ENCODE measurements at places on chromosomes 6 and 20.

GRCh38 chr6:102501615-102502014 lies 1108.1 kb downstream of the GRIK2 start:
- no peak for DNase-seq

DNA sequence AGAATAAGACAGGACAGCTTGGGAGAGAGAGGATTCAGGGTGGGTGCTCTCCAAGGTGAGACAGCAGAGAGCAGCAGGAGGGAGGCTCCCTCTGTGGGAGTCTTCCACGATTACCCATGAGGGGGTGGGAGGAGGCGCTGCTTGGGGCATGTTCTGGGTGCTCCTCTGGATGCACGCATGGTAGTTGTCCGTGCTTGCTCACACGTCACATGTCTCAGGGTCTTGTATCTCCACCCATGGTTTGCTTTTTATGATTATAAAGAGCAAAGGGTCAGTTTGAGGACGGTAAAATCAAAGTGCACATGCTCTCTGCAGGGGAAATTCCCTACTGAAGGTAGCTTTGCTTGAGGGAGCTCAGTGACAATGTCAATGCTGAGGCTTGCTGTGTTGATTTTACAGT lies 338.4 kb downstream of the THBS2 start:
- no peak for DNase-seq

DNA sequence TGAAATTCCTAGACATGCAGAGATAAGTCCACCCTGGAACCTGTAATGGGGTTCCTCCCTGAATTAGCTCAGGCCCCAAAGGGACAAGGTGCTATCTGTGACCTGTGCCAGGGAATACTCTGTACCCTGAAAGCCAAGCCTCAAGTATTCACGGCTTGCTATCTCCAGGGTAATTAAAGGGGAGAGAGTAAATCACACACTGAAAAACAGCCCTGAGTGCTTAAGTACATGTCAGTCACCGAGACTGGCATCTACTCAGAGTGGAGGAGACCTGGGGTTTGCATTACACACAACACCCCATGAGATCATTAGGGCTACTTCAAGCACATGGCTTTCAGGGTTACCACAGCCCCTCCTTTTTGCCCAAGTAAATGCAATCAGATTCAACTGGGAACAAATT lies 188.1 kb downstream of the CD83 start:
- no peak for DNase-seq

DNA sequence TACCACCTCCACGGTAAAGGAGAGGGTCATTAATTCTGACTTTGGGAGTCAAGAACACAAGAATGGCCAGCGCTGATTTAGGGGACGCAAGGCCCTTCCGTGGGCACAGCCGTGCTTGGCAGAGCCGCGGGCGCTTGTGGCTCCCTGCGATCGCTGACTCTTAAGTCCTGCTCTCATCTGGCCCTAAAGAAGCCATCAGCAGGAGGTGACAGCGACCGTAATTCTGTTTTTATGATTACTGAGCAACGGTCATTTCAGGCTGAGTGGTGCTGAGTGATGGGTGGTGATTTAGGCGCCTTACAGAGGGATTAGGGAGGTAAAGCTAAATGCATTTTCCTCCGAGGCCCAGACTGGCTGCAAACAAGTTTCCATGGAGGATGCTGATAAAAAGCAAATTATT lies 364.6 kb upstream of the SULF2 start:
- no peak for DNase-seq

DNA sequence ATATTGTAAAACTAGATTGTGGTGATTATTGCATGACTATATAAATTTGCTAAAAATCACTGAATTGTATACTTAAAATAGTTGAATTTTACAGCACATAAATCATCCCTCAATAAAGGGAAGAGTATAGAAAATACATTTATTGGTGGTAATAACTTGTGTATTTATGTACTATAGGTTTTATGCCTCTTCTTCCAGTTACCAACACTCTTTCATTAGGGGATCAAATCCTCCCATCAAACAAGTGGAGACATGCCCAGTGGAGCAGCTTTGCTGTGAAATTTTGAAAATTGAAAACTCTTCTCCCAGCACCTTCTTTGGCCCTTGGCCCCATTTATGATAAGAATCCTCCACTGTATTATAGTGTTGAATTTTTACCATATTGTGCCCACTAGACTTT lies 10.1 kb upstream of the SSR1 start:
- DNase-seq, result no peak

GRCh38 chr20:5877128-5877527 lies 73.2 kb downstream of the TRMT6 start:
- DNase-seq, result no peak

GRCh38 chr6:169160855-169161560 lies 92.6 kb downstream of the THBS2 start:
- DNase-seq, result no peak

DNA sequence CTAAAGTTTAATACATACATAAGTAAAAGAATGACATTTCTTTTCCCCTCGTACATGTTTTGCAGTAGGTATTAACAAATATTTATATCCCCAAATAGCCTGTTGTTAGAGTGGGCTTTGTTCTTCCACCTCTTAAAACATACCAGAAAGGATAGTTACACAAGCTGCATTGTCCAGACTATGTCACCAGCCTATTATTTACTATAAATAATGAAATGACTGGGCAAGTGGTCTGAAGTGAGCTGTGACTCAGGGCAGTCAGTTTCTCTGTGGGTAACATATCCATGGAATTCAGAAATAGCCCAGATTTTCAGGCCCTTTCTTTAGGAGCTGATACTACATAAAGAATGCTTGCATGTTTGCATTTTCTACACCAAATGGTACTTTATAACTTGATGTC lies 60.1 kb downstream of the FUT9 start:
- no peak for DNase-seq

GRCh38 chr6:70592391-70593117 lies 25.8 kb downstream of the SDHAF4 start:
- DNase-seq, result no peak

- DNase-seq, result peak; percentile 30
Measured at GRCh38 chr6:42010185-42010891, 40.0 kb upstream of the TAF8 start.

DNA sequence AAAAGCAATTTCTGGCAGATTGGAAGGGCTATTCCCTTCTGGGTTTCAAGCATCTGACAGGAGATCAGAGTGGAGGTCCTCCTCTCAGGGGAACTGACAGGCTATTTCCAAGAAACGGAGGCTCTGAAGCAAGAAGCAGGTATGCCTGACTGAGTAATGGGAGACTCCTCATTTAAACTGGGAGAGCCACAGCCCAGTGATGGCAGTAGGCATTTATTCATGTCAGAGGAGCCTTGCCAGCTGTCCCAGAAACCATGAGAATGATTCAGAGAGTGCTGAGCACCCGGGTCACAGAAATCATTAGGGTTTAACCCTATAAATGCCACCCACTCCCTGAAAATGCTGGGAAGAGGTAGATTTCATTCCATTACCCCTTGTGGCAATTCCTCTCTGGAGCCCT lies 247.5 kb upstream of the RNF217 start:
- no peak for DNase-seq

DNA sequence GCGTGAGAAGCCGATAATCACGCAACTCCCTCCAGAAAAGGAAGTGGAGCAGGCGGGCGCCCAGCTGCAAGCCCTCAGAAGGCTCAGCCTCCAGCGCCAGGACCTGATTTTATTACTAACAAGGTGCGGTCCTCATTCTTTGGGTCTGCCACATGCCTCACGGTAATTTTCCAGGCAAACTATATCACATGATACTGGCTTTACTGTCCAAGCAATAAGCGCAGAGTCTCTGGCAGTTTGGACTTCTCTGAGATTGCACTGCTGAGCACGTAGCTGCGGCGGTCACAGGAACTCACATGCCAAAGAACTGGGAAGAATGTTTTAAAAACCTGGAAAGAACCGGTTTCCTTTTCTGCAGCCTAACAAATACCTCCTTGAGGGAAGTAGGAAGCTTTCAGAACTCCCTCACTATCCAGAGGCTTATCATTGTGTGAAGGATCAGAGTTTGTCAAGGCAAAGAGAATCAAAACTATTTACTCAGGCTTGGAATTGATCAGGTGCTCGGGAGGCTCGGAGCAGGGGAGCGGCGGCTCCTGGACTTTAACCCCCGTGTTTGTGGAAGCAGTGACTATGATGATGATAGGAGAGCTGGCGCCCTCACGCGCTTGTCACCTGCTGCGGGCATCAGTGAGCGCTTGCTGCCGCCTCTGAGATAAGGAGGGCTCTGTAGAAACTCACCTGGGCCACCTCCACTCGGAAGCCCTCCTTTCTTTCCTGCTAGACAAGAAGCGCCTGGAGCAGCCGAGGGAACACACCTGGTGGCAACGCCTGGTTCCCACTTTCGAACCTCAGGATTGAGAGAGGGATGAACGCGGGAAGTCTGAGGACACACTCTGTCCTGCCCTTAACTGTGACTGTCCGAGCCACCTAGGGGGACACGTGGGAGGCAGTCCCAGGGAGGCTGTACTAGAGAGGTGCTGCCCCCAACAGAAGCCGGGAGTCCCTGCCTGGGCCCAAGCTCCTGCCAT lies 27.2 kb upstream of the SYNJ2 start:
- DNase-seq, result no peak

DNA sequence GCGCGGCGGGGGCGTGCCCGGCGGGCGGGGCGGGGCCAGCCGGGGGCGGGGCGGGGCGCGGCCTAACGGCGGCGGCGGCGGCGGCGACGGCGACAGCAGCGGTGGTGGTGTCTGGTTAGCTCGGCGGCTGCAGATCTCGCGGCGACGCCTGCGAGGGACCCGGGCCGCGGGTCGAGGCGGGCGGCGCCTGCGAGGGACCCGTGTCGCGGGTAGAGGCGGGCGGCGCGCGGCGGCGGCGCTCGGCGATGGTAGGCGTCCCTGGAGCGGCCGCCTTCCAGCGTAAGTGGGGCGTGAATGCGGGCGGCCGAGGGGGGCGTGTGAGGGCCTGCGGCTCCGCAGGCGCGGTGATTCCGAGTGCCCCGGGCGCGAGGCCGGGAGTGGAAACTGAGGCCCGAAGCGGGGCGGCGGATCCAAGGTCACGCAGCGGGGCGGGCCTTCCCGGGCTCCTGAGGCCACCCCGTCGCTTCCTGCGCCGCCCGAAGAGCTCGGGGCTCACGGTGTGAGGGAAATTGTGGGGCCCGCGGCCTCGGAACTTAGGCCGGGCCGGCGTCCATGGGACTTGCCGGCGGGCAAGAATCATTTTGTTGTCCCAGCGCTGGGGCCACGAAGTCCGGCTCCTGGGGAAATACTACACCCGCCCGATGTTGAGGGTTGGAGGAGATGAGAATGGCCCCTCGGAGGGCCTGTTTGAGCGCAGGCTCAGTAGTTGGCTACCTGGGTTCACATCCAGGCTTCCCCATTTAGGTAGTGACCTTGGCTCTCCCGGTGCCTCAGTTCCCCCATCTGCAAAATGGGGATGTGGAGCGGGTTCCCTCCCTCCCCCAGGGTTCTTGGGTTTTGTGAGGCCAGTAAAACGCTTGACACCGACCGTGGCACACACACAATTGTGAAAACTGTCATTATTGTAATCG lies at the start of gene CBFA2T2:
Gene CBFA2T2, plus strand, starts transcription at position 74 of the 911 bp plus-strand sequence. Its CDS starts 172 bp downstream, at position 246.
- DNase-seq, result peak; percentile 73

DNA sequence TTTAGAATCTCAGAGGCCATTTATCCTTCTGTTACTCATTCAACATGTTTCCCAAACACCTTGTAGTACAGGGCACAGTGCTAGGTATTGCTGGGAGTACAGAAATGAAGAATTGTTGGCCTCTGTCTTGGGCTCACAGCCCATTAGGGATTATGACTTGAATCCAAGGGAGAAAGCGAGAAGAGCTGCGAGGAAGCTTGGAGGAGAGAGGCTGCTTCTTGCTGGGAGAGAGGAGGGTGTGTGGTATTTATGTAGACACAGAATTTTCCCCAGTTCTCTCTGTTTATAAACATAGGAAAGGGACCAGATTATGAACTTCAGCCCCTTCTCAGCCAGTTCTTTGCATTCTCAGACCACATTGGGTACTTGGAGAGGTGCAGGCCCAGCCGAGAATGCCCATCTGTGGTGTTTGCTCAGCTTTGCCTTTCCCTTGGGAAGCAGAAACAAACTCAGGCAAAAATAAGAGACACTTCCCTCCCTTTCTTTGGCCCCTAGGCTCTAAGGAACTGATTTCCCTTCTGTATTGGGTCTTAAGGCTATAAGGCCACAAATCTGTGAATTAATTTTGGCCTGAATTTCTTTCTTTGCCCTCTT lies 17.9 kb downstream of the CHMP4B start:
- DNase-seq, result no peak

DNA sequence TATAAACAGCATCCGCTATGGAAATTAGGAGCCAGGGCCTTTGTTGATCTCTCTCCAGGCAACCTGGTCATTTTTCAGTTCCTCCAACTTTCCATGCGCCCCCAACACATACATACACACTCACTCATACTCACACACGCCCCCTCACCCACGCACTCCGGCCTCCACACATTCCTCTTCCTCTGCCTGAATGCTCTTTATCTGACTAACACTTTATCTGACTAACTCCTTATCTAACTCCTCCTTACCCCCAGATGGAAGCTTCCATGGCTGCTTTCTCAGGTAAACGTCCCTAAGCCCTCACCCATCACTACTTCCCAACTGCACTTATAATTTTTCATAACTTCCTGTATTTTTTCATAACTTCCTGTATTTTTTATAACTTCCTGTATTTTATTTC lies 17.4 kb downstream of the CASS4 start:
- DNase-seq, result peak; percentile 62

- no peak for DNase-seq
Measured at GRCh38 chr20:48679011-48679410, 148.8 kb downstream of the PREX1 start.

- DNase-seq, result no peak
Measured at GRCh38 chr6:168447282-168447681, 6.3 kb downstream of the SMOC2 start.

- DNase-seq, result no peak
Measured at GRCh38 chr6:150254770-150255169, 111.9 kb downstream of the PPP1R14C start.

GRCh38 chr6:337805-338368 lies 45.6 kb downstream of the DUSP22 start:
- DNase-seq, result no peak

- no peak for DNase-seq
Measured at GRCh38 chr20:41508335-41508734, 109.8 kb downstream of the CHD6 start.

DNA sequence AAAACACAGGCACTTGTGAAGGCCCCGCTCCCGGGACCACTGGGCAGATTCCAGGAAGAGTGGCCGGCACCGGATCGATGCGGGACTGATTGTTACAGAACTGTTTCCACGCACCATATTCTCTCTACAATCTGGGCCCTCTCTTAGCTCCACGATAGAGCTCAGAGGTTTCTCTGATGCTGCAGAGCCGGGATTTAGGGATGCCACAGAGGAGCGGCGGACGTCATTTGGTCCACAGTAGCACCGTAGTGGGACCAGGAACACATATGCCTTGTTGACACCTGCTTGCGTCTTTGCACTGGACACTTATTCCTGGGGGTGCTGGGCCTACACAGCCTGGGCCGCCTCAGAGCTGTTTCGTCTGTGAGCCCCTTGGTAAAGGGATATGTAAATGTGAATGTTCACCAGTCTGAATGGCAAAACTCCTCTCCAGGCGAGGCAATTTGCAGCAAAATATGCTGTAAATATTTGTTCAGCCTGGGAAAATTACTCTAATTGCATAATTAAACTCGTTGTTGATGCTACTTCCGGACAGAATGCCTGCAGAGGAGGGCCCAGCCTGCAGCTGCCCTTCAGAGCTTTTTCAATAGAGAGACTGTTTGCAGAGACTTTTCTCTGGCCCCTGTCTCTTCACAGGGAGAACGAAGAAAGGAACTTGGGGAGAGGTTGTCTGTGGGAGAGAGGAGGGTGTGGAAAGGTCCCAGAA lies 9.4 kb downstream of the PCK1 start:
- no peak for DNase-seq

- DNase-seq, result no peak
Measured at GRCh38 chr6:165675120-165675519, 12.1 kb upstream of the PDE10A start.

GRCh38 chr20:50762435-50763220 lies 31.2 kb downstream of the PARD6B start:
- peak; percentile 61 for DNase-seq
